ENCODE measurements at places on chromosomes 1 and 21. TPM values are rescaled to one million over a fixed set of nuclear protein-coding genes. Genes with fewer than 3 reads are reported as not detected.

CACNA1S gene
- not detected for total RNA-seq

FALEC gene
- total RNA-seq = 0.39 TPM

AMPD1 gene
- not detected for total RNA-seq

STXBP3 gene
- 20.3 TPM for total RNA-seq

PLA2G2A gene
- total RNA-seq = not detected

COL8A2 gene
- 0.09 TPM for total RNA-seq

CXADR gene
- total RNA-seq = 6.3 TPM

KCNK1 gene
- 18.1 TPM for total RNA-seq

NBPF4 gene
- total RNA-seq = 0.13 TPM

CFAP74 gene
- not detected for total RNA-seq

TNFSF4 gene
- 0.07 TPM for total RNA-seq

C1orf74 gene
- 1.6 TPM for total RNA-seq

TP73 gene
- total RNA-seq = 0.62 TPM

EPHA2 gene
- 104 TPM for total RNA-seq

OLFML3 gene
- total RNA-seq = 3.7 TPM

ODR4 gene
- total RNA-seq = 19.1 TPM

CAP1 gene
- 281 TPM for total RNA-seq

FOXD3 gene
- 1.0 TPM for total RNA-seq

FBXO2 gene
- total RNA-seq = 9.3 TPM

USH2A gene
- not detected for total RNA-seq

AADACL3 gene
- total RNA-seq = not detected

COL24A1 gene
- 0.03 TPM for total RNA-seq

REN gene
- not detected for total RNA-seq

SPRR2G gene
- not detected for total RNA-seq

KIF2C gene
- total RNA-seq = 39.4 TPM

CELA2A gene
- total RNA-seq = not detected

IL20 gene
- total RNA-seq = not detected

CLIC6 gene
- 0.04 TPM for total RNA-seq

TMEM125 gene
- total RNA-seq = not detected

SFN gene
- total RNA-seq = 397 TPM

YRDC gene
- 19.3 TPM for total RNA-seq

LYPD8 gene
- not detected for total RNA-seq

LCE7A gene
- total RNA-seq = not detected

LENEP gene
- total RNA-seq = not detected

HPDL gene
- 3.6 TPM for total RNA-seq

ROR1 gene
- total RNA-seq = 11.1 TPM

ATP6V1G3 gene
- total RNA-seq = not detected

PGLYRP4 gene
- not detected for total RNA-seq

TMPRSS2 gene
- total RNA-seq = 0.02 TPM

MAP3K21 gene
- total RNA-seq = 12.0 TPM

S100A9 gene
- total RNA-seq = 0.65 TPM

SLC35E2B gene
- total RNA-seq = 14.2 TPM

CLEC20A gene
- not detected for total RNA-seq

GIPC2 gene
- total RNA-seq = 0.02 TPM

AGL gene
- total RNA-seq = 2.9 TPM

CASQ1 gene
- total RNA-seq = not detected

MIA3 gene
- total RNA-seq = 24.0 TPM

AMY2B gene
- 0.84 TPM for total RNA-seq

GUCA2B gene
- total RNA-seq = 0.19 TPM

Data from A549 treated with CpdA at 1 μM for 4 hours (cell line).